ENCODE measurements at places on chromosomes 3 and 15.

DNA sequence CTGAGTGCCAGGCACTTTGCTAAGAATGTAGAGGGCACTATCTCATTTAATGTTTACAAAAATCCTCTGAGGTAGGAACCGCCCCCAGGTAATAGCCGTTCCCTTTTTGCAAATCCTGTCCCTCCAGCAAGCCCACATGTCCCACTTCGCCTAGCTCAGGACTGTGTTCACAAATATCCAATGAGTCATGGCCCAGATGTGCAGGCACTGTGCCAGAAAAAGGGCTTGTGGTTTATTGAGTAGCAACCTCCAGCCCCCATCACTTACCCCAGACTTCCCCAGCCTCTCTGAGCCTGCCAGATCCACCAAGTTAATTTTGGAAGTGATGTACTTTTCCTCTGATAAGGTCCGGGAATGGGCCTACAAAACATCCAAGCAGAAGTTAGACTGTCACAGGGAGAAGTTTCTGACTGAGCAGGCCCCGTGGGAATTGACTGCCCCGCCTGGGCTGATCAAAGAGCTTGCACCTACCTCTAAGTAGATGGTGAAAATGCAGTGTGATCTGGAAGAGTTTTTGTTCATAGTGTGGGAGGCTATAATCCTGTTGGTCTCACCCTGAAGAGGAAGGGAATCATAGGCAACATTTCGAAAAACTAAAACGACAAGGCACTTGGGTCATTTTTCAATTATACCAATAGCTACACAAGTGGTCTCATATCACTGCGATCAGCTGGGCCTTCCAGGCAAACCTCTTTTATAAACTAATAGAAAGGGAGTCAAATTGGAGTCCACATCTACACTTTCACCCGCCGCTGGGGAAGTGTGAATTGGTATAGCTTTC is 15.7 kb downstream of the KIF9 start:
- peak; percentile 22 for DNase-seq

DNA sequence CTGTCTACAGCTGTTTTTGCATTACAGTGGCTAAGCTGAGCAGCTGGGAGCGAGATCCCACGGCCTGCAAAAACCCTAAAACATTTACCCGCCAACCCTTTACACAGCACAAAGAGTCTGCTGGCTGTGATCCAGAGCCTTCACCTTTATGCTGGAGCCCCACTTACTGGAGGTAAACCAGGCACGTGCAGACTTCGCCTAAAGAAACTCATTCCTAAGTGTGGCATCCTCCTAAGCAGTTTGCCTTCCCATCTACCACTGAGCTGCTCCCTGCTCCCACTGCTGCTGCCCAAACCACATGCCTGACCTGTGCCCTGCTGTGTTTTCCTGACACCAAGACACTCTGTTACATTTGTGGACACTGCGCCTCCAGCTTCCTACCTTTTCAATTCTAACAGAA is 53.0 kb downstream of the CHSY1 start:
- DNase-seq, result no peak

DNA sequence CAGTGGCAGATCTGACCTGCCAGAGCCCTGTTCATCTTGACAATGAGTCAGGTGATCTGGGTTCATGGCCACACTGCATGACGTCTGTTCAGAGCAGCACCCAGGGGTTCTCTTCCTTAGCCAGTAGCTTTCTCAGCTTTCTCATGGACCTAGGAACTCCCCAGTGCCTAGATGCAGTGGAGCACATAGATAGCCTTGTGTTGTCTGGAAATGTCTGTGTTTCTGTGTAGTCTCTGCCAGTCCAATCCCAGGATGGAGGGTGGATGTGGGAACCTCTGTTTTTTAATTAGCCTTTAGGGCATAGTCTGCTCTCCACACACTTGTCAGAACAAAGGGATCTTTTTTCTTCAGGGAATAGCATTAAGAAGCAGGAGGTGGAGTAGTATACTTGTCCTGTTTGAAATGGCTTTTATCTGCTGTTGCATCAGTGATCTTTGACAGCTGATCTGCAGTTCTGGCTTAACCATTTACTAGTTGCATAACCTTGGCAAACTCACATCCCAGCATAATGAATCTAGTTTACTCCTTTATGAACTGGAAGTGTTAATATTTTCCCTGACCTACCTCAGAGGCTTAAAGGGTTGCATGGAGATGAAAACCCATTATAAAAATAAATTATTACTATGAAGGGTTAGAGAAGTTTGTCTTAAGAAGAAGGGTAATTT is 16.1 kb upstream of the CACNA1D start:
- no peak for DNase-seq

- no peak for DNase-seq
Observed at GRCh38 chr3:71579326-71579934, 4.1 kb downstream of the FOXP1 start.

- no peak for DNase-seq
Observed at GRCh38 chr3:196414469-196414868, 17.8 kb downstream of the UBXN7 start.

DNA sequence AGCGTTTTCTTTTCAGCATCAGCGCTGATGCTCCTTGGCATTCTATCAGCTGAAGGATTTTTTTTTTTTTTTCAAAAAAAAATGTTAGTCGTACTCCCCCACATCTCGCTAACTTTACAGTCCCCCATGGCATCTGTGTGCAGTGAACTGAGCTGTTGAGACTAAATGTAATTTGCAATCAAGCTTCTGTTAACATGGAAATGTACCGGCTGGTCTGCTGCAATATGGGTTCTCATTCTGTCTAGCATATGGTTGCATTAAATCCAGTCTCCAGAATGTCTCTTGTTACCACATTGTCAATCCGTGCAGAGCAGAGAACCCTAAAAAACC is 32.2 kb upstream of the TPRG1 start:
- DNase-seq, result no peak

GRCh38 chr3:105614288-105615030 is 247.8 kb downstream of the ALCAM start:
- DNase-seq, result no peak

GRCh38 chr15:69595009-69595791 is 142.6 kb downstream of the RPLP1 start:
- DNase-seq, result no peak

- no peak for DNase-seq
Observed at GRCh38 chr3:56423661-56424099, 44.6 kb downstream of the ERC2 start.

DNA sequence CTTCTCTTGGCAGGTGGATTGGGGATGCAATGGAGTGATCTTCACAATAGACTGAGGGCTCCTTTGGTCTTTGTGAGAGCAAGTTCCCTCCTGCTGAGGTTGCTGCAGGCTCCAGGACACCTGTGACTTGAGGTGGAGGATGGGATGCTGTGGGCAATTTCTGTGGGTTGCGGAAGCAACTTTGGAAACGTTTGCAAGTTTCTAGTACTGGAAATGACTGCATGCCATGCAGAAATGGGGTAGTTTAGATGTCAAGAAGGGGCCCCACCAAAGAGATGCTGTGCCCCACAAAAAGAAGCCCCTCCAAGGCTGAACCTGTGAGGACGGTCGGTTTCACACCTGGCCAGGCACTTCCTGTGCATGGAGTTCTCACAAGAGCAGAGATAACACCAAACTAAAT is 80.4 kb upstream of the XCR1 start:
- DNase-seq, result no peak

DNA sequence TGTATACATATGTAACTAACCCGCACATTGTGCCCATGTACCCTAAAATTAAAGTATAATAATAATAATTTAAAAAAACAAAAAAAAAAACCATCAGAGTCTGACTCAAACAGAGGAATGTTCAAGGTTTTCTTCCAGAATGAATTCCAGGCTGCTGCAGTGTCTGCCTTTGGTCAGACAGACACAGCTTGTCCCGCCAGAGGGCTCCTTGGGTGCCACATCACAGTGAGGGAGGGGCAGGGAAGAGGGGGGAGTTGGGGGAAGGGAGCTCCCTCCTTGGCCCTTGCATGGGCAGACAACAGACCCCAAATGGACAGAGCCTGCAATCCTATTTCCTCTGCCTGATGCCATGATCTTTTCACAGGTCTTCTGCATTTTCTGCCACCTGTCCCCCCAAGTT is 36.5 kb downstream of the ITGB5 start:
- no peak for DNase-seq

GRCh38 chr3:81198756-81199155 is 562.7 kb downstream of the GBE1 start:
- no peak for DNase-seq

DNA sequence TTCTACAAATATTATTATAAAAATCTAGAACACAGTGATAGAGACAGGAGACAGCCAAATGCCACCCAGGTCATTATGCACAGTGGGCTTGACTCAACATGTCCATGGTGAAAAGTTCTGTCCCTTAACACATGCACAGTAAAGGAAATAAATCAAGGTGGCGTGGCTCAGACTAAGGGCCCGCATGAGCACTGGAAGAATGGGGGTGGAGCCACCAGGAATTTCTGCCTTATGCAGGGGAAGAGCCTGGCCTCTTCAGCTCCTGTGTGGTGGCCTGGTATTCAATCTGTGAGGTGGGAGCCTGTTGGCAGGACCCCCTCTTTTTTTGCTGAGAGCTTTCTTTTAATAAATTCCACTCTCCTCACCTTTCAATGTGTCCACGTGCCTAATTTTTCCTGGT is 17.2 kb upstream of the SPG21 start:
- DNase-seq, result no peak

DNA sequence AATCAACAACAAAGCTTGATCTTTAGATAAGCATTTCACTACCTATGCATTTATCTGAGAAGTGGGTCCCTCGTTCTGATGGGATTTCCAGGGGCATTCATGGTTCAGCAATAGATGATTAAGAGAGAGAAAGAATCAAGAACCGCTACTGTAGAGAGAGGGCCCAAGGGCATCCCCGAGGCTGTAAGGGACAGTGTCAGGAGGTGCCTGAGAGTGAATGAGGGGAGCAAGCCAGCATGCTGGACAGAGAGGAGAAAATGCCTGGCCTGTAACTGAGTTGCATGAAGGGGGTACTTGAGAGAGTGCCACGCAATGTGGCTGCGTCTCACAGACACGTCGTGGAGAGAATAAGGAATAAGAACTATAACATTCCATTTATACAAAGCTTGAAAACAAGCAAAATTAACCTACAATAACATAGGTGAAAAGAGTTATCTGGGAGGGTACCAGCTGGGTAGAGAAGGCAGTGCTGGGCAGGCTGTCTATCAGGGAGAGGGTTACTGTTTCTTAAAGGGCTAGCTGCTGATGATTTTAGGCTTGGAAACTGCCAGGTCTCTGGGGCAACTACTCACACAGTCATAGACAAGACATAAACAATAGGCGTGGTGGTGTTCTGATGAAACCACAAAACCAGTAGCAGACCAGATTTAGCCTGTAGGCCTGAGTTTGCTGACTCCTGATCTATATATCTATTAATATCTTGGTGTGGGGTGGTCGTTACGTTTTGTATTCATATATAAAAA is 374.6 kb upstream of the CFAP20DC start:
- DNase-seq, result peak; percentile 49

- DNase-seq, result no peak
Observed at GRCh38 chr3:81763001-81763400, 1.6 kb upstream of the GBE1 start.

GRCh38 chr15:74545776-74546656 is 5.0 kb downstream of the ARID3B start:
- peak; percentile 88 for DNase-seq

GRCh38 chr3:15728766-15729165 is 69.0 kb downstream of the ANKRD28 start:
- no peak for DNase-seq

DNA sequence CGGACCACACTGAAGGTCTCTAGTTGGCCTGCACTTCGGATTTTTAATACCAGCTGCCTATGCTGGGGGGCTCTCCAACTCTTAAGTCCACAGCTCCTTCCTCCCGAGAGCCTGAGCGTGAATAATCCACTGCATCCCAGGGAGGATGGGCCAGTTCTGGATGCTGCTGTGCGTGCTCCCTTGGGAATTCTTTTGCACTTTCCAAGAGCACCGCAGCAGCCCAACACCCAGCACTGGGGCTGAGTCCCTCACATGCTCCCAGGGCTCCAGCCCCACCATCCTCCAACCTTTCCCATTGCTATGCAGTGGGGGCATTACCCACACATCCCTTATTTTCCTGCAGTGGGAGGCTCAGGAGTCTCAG is 136.4 kb upstream of the IQSEC1 start:
- no peak for DNase-seq

- DNase-seq, result no peak
Observed at GRCh38 chr3:140347151-140347550, 330.7 kb upstream of the TRIM42 start.

DNA sequence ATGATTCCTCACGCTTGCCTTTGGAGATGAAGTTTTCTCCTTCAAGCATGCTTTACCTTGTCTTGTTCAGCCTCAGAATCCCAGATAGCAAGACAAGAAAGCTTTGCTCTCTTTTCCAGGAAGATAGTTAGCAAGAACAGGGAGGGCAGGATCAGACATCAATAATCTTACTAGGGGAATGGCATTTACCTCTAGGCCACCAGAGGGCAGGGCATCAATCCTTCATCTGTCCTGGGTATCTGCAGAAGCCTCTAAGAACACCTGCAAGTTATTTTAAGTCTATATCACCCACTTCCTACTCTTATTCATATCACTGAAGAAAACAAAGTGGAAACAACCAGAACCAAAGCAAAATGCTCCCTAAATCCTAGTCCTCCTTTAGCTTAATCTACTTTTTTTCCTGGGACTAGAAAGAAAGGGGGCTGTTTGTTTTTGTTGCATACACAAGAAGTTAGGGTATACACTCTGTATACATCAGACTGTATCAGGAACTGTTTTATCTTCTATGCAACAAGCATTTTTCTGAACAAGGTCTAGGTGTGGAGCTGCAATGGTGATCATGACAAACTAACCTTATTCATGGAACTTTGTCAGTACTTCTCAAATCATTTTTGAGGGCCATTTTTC is 862.5 kb downstream of the CADM2 start:
- peak; percentile 4 for DNase-seq

DNA sequence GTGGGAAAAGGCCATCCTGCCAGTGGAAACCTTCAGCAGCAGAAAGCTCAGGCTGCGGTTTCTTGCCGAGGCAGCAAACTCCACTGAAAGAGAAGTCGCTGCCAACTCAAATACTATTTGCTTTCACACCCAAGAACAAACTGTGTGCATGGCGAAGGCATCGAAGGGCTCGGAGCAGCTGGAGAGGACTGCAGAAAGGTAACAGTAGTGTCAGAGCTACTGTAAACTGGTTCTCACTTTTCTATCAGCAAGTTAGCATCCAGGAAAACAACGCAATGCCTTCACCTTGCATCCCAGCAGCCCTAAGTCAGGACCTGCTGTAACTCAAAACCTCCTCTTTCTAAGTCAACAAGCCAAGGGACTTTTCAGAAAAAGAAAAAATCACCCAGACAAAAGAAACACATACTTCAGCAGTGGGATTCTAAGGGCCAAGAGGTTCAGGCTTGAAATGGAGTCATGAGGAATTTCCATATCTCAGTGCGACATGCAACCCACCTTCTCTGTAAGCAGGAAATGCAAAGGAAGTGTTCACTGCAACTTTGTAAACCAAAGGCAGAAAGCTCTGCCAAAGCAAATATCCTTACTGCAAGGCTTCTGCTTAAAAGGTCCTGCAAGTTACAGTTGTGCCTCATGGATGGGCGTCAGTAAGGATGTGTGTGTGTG is 193.5 kb downstream of the FOXP1 start:
- DNase-seq, result no peak

DNA sequence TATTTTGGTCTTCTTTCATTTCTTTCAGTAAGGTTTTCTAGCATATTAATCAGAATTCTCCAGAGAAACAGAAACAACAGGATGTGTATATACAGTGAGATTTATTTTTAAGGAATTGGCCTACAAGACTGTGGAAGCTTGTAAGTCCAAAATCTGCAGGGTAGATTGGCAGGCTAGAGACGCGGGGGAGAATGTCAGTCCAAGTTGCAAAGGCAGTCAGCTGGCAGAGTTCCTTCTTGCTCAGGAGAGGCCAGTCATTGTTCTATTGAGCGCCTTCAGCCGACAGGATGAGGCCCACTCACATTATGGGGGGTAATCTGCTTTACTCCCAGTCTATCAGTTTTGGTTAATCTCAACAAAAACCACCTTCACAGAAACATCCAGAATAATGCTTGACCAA is 133.4 kb upstream of the UBE3A start:
- no peak for DNase-seq
